ENCODE measurements at places on chromosomes 2 and 18.

DNA sequence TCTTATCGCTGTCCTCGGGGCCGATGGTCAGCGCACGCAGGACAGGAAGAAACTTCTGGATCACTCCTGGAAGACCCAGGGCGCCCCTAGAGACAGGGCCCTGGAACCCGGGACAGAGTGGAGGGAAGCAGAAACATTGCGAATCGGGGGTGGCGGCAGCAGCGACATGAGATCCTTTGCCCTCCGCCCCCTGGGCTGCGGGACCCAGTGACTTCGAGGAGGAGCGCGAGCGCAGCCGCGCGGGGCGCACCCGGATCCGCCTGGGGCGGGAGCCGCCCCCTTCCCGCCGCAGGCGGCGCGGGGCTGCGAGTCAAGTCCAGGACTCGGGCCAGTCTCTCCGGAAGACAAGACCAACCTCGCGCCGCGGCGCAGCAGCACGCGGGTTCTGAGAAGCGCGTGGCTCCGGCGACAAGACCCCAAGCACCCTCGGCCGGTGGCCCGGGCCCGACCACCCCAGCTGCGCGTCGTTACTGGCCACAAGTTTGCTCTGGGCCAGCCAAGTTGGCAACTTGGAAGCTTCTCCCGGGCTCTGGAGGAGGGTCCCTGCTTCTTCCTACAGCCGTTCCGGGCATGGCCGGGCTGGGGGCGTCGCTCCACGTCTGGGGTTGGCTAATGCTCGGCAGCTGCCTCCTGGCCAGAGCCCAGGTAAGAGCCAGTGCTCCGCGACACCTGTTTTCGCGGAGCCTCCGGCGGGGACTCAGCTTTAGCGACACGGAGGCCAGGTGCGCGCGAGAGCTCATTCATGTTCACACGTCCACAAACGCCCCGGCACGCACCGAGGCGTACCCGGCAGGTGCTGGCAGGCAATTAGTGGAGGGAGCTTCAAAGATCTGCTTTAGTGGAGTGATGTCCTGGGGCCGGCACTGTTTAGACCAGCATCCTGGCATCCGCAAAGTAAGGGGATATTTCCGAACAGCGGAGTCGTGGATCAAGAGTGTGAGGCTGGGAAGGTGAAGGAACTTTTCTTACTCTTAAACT is at the start of gene PTH2R:
TSS of gene PTH2R (plus strand) at position 319 of the 978 bp plus-strand sequence. CDS start at position 571, 252 bp downstream.
- DNase-seq, result peak; percentile 88

DNA sequence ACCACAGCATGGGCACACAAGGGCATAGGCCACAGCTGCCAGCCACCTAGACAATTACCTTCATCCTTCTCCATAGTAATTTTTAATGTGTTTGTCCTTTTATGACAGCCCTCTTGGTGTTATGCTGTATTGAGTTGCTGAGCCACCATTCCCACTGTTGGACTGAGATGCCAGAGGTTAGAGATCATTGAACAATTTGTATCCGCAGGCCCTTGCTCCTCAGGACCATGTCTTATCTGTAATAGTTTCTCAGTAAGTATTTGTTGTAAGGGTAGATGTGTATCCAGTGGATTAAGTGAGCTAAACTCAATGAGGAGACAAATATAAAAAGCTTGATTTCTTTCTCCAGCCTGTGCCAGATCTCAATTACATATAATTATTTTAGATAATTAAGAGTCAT is 832.8 kb upstream of the ID2 start:
- DNase-seq, result no peak

DNA sequence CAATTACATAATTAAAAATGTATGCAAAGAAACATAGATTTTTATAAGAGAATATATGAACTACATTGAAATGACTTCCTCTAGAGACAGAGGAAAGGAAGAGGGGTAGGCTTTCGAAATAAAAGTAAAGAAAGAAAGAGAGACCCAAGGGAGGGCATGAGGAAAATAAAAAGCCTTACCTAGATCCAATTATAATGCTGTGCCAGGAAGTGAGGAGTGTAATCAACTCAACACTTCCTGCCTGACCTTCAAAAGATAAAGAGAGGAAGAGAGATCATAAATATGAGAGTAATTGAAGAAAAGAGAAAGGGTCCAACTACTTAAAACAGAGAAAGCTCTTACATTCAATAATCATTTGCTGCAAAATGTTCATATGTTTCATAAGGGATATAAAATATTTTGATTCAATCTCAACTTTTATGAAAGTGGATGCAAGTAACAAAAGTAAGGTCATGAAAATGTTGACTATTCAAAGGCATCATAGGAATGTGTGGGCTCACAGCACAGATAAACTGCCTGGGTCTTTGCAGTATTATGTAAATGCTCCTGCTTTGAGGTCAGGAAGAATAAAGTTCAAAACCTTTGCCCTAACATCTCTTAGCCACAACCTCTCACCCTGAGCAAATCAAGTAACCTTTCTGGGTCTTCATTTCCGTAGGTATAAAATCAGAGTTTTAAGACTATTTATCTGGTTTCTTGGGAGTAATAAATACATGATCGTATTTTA is 1237.7 kb downstream of the LRP1B start:
- DNase-seq, result no peak

GRCh38 chr2:35857498-35857897 is 498.1 kb upstream of the CRIM1 start:
- no peak for DNase-seq

DNA sequence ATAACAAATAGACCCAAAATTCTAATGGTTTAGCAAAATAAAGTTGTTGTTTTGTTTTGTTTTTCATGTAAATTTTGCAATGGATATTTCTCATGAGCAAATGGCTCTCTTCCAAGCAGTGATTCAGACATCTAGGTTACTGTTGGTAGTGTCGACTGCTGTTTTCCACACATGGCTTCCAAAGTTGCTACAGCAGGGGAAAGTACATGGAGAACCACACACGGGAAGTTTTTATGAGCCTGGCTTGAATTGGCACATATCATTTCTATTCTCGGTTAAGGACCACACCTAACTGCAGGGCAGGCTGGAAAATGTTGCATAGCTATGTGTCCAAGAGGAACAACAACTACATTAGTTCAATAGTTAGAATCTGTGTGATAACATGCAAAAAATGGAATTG is 262.1 kb downstream of the GALNT13 start:
- DNase-seq, result no peak

DNA sequence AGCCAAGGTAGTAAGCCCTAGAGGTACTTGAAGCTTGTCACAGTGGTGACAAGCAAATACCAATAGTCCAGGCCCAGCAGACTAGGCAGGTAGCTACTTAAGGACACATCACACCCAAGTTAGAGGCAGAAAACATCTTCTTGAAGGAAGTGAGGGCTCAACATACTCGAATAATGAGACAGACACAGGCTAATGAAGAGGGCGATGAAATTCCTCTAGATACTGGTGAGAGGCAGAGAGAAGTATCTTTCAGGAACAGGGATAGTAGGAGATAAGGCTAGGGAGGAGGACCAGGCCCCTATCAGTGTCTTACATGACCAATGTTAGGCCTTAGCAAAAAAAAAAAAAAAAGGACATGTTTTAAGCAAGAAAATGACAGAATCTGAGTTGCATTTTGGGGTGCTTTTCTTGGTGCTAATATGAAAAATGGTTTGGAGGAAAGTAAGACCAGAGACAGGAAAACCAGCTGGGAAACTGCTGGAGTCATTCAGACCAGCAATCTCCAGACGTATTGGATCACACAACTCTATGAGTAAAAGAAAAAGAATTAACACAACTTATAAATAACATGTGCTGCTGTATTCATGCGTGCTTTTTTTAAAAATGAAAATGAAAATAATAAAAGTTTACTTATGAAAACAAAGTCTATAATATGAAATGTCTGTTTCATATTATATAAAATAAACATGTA is 37.7 kb downstream of the COBLL1 start:
- no peak for DNase-seq

- DNase-seq, result no peak
Observed at GRCh38 chr2:215405722-215406581, 29.9 kb downstream of the FN1 start.

- DNase-seq, result no peak
Observed at GRCh38 chr18:22409445-22409844, 8.3 kb downstream of the CTAGE1 start.

GRCh38 chr2:220127311-220127710 is 499.9 kb downstream of the SLC4A3 start:
- no peak for DNase-seq

GRCh38 chr2:54708584-54709335 is 14.7 kb upstream of the EML6 start:
- peak; percentile 76 for DNase-seq

DNA sequence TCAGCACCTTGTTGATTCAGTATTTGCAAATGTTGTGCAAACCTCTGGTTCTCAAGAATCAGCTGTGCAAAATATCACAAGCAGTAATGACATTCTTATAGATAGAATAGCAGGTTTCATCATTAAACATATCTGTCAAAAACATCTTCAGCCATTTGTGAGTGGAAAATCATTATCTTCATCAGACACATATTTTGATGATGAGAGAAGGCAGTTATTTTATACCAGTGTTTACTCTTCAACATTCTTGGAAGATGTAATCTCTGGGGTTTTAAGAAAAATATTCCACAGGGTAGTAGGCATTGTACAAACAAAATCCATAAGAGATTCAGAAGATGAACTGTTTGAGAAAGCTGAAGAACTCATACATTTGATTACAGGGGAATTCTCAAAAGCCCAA is 64.3 kb downstream of the FSIP2 start:
- DNase-seq, result no peak

GRCh38 chr2:98585386-98585785 is 22.9 kb downstream of the COA5 start:
- no peak for DNase-seq

- DNase-seq, result no peak
Observed at GRCh38 chr2:45705233-45705632, 53.8 kb downstream of the PRKCE start.

DNA sequence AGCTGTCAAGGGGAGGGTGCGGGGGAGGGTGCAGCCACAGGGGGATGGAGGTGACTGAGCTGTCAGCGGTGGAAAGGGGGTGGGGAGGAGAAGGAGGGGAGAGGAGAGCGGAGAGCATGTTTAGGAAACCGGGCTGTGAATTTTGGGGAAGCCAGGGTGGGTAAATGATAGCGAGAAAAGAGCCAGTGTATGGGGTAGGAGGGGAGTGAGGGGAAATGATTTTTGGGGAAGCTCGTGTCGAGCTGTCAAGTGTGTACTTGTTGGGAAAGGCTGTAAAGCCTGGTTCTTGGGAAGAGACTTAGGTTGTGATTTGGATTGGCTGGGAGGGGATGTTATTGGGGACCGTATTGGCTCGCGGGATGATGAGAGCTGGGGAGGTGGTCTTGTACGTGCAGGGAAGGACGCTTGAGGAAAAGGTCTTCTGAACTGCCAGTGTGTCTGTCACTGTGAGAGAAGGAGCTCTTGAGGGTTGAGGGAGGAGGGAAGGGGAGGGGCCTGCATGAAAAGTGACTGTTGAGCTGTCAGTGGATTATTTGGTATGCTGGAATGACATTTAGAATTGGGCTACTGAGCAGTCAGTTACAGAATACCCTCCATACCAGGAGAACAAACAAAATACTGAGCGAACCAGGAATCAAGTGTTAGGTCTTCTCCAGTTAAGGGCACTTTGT is 1.0 kb downstream of the UBR3 start:
- DNase-seq, result peak; percentile 45

DNA sequence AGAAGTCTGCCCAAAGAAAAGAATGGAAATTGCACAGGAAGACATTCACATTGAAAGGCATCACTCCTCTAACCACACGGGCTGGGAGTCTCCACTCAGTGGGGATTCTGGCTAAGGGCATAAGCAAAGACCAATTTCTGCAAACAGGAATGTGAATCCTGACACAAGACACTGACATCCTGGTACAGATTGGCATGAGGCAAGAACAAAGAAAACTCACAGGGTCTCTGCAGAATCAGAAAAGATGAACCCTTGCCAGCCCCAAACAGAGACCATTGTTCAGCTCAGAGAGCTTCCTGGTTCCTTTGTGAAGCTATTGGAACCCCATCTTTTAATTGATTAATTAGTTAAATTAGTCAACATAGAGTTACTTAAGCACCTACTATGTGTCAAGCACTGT is 82.3 kb downstream of the UPP2 start:
- no peak for DNase-seq

DNA sequence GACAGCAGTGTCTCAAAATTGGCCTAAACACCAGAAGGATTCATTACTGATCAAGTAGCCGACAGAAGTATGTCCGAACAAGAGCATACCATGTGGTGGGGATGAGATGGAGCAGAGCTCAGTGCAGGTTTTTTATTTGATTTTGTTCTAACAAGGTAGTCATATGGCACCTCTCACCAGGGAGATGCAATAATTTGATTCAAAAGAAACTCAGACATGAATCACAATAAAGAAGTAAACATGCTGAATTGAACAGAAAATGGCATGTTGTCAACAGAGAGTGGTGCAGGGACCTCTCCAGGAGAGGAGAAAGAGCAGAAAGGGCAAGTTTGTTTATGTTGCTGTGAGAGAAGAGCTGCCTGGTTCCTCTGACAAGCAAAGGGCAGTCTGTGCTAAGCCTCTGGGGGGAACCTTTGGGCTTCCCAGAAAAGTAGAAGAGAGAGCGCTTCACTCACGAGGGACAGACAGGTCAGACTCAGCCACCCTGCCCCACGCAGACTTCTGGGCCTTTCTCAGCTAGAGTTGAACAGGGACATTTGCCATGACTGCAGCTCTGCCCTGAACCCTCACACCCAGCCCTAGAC is 351.3 kb upstream of the RAB12 start:
- no peak for DNase-seq

- DNase-seq, result no peak
Observed at GRCh38 chr2:219596954-219597551, 604 bp upstream of the STK11IP start.

DNA sequence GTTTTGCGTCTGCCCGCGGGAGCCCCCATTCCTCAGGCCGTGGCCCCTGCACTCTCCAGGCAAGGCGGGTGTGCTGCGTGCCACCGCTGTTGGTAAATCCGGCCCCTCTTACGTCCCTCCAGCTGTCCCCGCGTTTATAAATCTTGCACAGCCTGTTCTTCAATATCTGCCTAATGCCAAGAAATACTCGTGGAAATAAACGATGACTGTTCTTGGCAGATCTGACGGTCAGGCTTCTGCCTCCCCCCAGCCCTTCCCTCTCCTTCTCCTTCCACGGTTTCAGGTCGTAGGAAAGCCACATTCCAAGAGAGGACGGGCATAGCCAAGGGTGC is 20.5 kb downstream of the ODC1 start:
- DNase-seq, result no peak

GRCh38 chr2:84493514-84493913 is 22.8 kb upstream of the DNAH6 start:
- no peak for DNase-seq

- DNase-seq, result peak; percentile 90
Observed at GRCh38 chr18:61929881-61930640, 37.3 kb upstream of the RNF152 start.

DNA sequence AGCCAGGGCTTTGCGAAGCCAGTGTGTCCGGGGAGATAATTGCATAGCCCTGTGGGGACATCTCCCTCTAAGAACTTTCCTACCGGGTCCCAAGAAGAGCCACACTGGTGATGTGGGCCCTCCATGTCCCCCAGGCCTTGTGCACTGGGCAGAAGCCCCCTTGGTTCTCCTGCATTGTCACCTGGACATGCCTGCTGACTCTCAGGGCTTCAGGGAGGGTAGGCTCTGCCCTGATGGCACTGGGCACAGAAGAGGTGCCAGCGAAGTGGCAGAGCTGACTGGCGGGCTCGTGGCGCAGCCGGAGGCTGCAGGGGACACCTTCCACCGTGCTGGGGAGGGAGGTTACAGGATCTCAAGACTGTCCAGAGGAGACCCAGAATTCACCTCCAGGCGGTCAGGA is 28.3 kb downstream of the GLI2 start:
- DNase-seq, result no peak
